ENCODE measurements at places on chromosomes 16 and 17. TPM values are rescaled to one million over a fixed set of nuclear protein-coding genes. Genes with fewer than 3 reads are reported as not detected.

The C16orf92 gene
- total RNA-seq = not detected

The HS3ST3A1 gene
- total RNA-seq = 0.16 TPM

The SLC52A1 gene
- not detected for total RNA-seq

The TMED6 gene
- total RNA-seq = not detected

The TERB1 gene
- total RNA-seq = not detected

The ZFHX3 gene
- total RNA-seq = 9.6 TPM

The PYDC1 gene
- not detected for total RNA-seq
